Esophagus squamous epithelium (tissue), 5 donors: ENCODE measurements at places on chromosomes 11 and 22.

- H3K27ac ChIP-seq = no peak overlapping the region
- no peak overlapping the region for H3K4me3 ChIP-seq
Measured at GRCh38 chr11:134537296-134537695, 125.3 kb upstream of the B3GAT1 start.

DNA sequence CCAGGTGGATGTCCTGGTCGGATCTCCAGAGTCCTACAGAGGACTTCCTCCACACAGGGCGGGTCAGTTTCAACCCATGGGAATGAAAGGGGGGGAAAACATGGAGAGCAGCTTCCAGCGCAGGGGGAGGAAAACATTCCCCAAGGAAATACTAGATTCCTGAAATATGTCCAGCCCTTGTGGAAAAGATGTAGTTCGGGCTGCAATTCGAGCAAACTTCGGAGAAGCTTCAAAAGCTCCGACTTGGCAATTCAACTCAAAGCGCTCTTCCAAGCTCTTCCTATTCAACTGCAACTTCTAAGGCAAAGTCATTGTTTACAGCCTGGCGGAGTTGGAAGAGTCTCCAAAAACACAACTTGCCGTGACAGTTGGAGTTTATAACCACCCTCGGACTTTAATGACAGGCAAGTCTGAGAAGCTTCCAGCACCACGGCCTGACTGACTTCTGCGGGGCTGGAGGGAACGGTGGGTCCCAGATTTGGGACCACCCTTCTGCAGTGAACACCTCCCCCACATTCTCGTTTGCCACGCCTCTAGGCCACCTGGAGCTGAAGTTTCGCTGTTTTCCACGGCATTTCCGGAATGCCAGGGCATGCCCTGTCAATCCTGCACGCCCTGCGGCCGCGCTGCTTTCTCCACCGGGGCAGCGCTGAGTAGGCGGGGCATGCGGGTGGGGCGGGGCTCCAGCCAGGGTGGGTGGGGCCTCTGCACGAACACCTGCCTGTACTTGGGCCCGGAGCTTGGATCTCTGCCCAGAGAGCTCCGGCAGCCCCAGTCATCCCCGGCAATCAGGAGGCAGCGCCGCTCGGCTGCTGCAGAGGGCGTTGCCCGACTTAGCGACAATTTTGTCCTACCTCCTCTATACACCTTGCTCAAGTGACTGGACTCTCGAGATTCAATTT is 49.0 kb upstream of the BIRC3 start:
- H3K4me3 ChIP-seq = peak overlapping the region; percentile 67
- no peaks in the 10 kb centered on the region for H3K36me3 ChIP-seq
- peaks cover 7% of the 10 kb centered on the region for H3K4me1 ChIP-seq
- no peaks in the 10 kb centered on the region for H3K27me3 ChIP-seq

DNA sequence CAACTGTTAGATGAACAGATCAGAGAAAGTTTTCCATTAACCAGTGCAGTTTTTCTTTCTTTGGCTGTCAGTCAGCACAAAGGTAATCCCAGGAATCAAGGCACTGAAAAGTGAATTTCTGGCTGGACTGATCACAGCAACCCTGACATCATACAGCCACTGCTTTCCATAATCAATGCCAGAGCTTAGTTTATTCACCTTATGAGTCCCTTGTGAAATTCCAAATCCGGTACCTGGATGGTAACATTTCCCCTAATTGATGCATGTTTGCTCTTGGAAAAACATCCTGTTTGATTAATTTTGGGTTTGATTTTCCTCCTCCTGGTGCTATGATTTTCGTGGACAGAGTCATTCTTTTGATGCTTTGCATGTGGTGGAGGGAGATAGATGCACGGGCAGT is 319.8 kb downstream of the INSC start:
- H3K36me3 ChIP-seq = no peaks in the 10 kb centered on the region
- no peak for DNase-seq
- H3K27me3 ChIP-seq = no peaks in the 10 kb centered on the region

- H3K27me3 ChIP-seq = no peaks in the 10 kb centered on the region
- no peak for DNase-seq
- peaks cover 13% of the 10 kb centered on the region for H3K4me1 ChIP-seq
- H3K27ac ChIP-seq = no peak overlapping the region
- H3K4me3 ChIP-seq = no peak overlapping the region
Measured at GRCh38 chr11:81007046-81007445, 1566.2 kb upstream of the TENM4 start.

- no peaks in the 10 kb centered on the region for H3K36me3 ChIP-seq
- no peak for DNase-seq
- no peak overlapping the region for H3K27ac ChIP-seq
- no peaks in the 10 kb centered on the region for H3K27me3 ChIP-seq
- no peaks in the 10 kb centered on the region for H3K4me1 ChIP-seq
- H3K4me3 ChIP-seq = no peak overlapping the region
Measured at GRCh38 chr22:42178910-42179519, 48.4 kb upstream of the CYP2D6 start.

DNA sequence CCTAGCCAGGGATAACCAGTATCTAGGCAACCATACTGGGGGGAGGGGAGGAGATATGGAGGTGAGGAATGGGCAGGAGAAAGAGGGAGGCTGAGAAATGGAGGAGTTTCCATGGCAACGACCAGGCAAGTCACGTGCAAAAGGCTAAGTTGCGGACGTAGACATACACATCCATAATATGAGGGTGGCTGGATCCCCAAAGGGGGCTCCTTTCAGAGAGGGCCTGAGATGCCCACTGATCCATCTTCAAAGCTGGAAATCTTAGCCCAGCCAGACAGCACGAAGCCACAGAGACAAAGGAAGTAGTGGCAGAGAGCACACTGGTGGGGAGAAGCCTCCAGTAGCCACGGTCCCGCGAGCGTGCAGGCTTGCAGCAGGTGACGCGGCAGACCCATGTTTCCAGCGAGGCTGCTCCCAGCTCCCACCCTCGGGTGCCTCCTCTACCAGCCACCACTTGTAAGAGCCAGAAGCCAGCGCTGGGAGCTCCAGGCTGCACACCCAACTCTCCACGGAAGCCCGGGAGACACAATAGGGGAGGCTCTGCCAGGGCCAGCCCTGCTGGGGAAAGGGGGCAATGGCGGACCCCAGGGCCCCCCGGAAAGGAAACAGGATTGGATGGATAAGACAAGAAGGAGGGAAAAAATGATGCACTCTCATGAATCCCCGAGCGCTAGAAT is 938 bp downstream of the FXYD6 start:
- no peaks in the 10 kb centered on the region for H3K36me3 ChIP-seq
- H3K27ac ChIP-seq = peak overlapping the region; percentile 59
- DNase-seq = no peak
- H3K4me1 ChIP-seq = peaks cover 62% of the 10 kb centered on the region
- H3K4me3 ChIP-seq = peak overlapping the region; percentile 75
- H3K27me3 ChIP-seq = peaks cover 14% of the 10 kb centered on the region

DNA sequence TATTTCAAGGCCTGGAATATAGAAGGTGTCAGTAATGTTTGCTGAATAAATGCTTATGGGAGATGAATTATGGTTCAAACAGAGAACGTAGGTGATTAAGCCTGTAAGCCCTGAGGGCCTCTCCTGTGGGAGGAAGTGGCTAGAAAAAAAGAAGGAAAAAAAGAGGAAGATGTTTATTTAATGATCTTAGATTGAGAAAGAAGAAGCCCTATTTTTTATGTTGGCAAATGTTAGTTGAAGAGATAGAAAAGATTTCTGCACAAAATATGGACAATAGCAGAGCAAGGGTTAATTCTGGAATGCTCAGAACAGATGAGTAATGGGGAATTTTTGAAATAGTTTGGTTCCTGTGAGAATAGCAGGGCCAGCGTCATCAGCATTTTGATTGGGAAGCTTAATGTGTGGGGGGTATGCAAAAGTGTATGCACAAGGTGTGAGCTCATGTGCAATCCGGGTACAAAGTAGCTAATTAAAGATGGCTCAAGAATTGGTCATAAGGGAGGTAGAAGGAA is 95.7 kb downstream of the TEAD1 start:
- H3K27ac ChIP-seq = peak overlapping the region; percentile 67
- H3K27me3 ChIP-seq = no peaks in the 10 kb centered on the region
- no peak for DNase-seq
- H3K4me1 ChIP-seq = peaks cover 7% of the 10 kb centered on the region

GRCh38 chr11:61281581-61282250 is 13.4 kb downstream of the VWCE start:
- no peaks in the 10 kb centered on the region for H3K36me3 ChIP-seq
- H3K27ac ChIP-seq = no peak overlapping the region
- H3K27me3 ChIP-seq = no peaks in the 10 kb centered on the region
- no peak for DNase-seq

DNA sequence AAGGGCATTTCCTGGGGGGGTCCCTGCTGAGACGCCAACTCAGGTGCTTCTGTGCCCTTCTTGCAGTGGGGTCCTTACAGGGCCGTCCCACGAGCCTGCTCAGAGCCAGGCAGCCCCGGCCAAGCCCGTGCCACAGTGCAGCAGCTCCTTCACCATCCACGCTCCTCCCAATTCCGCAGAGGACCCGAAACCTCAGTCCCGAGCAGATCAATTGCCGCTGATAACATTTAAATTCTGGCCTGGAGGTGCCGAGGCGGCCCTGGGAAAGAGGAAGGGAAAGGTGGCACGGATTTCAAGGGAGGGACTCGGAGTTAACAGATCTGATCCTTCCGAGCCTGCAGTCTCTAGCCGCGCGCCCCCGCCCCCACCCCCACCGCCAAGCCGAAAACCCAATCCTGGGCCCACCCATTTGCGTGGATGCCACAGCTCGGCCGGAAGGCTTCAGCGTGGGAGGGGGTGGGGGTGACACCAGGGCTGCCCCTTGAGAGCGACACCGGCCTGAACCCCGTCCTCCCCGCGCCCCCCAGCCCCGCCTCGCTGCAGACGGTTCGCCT is 32.3 kb upstream of the JAM3 start:
- H3K4me1 ChIP-seq = peaks cover 30% of the 10 kb centered on the region
- H3K27ac ChIP-seq = peak overlapping the region; percentile 85

GRCh38 chr11:16468735-16469453 is 112.5 kb upstream of the SOX6 start:
- H3K36me3 ChIP-seq = no peaks in the 10 kb centered on the region
- no peak overlapping the region for H3K4me3 ChIP-seq

- no peaks in the 10 kb centered on the region for H3K27me3 ChIP-seq
- DNase-seq = no peak
- H3K4me3 ChIP-seq = no peak overlapping the region
- no peak overlapping the region for H3K27ac ChIP-seq
Measured at GRCh38 chr11:103051981-103052380, 40.0 kb downstream of the DCUN1D5 start.

GRCh38 chr22:27507111-27507611 is 294.4 kb downstream of the MN1 start:
- no peak for DNase-seq
- H3K27me3 ChIP-seq = no peaks in the 10 kb centered on the region
- peaks cover 23% of the 10 kb centered on the region for H3K4me1 ChIP-seq
- H3K4me3 ChIP-seq = no peak overlapping the region
- no peak overlapping the region for H3K27ac ChIP-seq

- no peak for DNase-seq
- peaks cover 4% of the 10 kb centered on the region for H3K36me3 ChIP-seq
- no peak overlapping the region for H3K27ac ChIP-seq
Measured at GRCh38 chr11:46889251-46889650, 29.1 kb downstream of the LRP4 start.

- H3K36me3 ChIP-seq = no peaks in the 10 kb centered on the region
- no peaks in the 10 kb centered on the region for H3K4me1 ChIP-seq
- H3K27ac ChIP-seq = no peak overlapping the region
Measured at GRCh38 chr11:78605296-78605695, 30.6 kb upstream of the NARS2 start.

DNA sequence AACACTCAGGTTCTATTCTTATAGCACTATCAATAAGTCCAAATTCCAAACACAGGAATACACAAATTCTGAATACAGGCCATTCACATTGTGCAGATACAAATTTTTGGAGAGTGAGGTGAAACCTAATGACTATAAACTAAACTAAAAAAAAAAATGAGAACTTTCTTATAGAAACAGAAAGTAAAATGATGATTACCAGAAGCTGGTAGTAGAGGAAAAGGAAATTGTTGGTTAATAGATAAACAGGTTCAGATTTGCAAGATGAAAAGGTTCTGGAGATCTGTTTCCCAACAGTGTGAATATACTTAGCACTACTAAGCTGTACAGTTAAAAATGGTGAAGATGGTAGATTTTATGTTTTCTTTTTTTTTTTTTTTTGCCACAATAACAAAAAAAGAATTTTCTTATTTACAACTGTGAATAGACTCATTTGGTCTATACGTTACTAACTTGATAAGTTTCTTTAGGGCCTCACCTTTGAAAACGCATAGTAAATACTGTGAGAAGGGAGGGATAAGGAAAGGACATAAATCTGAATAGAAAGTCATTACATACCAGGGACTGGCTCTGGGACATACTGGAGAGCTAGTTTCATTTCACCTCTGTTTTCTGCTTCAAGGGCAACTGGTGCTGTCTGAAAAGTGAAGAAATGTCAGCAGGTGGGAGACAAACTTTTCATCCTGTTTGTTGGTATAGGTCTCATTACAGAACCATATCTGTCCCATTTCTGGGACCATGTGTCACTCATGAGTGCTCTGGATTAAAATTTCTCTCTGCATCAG is 14.2 kb upstream of the CCDC89 start:
- H3K4me1 ChIP-seq = no peaks in the 10 kb centered on the region
- H3K4me3 ChIP-seq = no peak overlapping the region
- H3K36me3 ChIP-seq = no peaks in the 10 kb centered on the region

DNA sequence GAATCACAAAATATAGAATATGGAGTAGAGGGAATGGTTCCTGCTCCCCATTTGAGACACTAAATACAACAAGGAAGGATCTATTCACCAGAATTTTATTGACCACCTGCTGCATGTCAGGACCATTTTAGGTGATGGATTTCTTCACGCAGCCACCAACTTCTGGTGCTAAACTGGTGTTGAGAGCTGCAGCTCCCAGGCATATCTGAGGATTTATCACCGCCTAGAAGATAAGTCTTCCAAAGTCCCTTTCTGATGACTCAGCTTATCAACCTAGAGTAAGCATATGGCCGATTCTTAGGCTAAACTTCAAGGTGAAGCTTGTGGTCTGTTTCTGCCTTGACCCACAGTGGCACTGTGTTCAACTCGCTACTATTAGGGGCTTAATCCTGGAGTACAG is 6.7 kb downstream of the DDI1 start:
- no peak overlapping the region for H3K4me3 ChIP-seq
- H3K36me3 ChIP-seq = no peaks in the 10 kb centered on the region
- no peak overlapping the region for H3K27ac ChIP-seq
- H3K27me3 ChIP-seq = no peaks in the 10 kb centered on the region
- no peaks in the 10 kb centered on the region for H3K4me1 ChIP-seq

DNA sequence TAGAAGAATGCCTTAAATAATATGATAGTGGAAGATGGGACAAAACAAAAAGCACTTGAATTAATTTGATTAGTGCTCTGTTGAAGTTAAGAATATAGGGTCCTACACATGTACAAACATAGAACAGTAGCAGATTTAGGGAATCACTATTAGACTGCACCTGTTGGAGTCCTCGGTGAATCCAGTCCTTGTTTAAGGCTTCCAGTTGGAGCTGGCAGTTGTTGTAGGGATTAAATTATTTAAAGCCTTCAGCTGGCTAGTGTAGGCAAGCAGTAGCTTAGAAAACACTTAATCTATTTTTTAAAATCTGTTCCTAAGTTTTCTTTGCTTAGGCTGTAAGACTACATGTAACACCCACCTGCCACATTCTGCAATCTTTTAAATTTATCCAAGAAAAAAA is 24.5 kb upstream of the CSTF3 start:
- no peaks in the 10 kb centered on the region for H3K4me1 ChIP-seq
- no peaks in the 10 kb centered on the region for H3K36me3 ChIP-seq
- no peaks in the 10 kb centered on the region for H3K27me3 ChIP-seq
- no peak overlapping the region for H3K27ac ChIP-seq

- no peaks in the 10 kb centered on the region for H3K4me1 ChIP-seq
- no peak overlapping the region for H3K4me3 ChIP-seq
- no peak overlapping the region for H3K27ac ChIP-seq
- no peaks in the 10 kb centered on the region for H3K36me3 ChIP-seq
- H3K27me3 ChIP-seq = no peaks in the 10 kb centered on the region
- DNase-seq = no peak
Measured at GRCh38 chr11:121615501-121615900, 162.7 kb upstream of the SORL1-AS1 start.
